Activated CD4-positive, alpha-beta T cell treated with anti-CD3 and anti-CD28 coated beads for 36 hours (primary cell): ENCODE measurements at places on chromosomes 12 and 14.

- DNase-seq, result no peak
Observed at GRCh38 chr12:85825746-85826145, 10.5 kb downstream of the RASSF9 start.

GRCh38 chr12:124314766-124315165 lies 19.9 kb downstream of the RFLNA start:
- no peak for DNase-seq

DNA sequence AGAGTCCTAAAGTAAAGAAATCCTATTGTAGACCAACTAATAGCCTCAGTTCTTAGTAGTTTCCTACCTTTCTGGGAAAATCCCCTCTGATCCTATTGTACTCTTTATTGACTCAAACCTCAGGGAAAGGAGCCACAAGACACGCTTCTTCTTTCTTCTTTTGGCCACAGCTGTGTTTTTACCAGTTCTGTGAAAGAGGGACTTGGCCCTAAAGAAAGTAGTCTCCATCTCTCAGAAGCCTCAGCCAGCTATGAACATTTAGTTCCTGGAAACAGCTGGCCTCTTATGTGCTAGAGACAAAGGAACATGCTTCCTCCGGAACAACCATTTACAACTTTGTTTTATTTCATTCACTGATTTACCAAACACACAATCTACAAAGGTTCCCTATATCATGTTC lies 66.1 kb upstream of the ARID2 start:
- no peak for DNase-seq

DNA sequence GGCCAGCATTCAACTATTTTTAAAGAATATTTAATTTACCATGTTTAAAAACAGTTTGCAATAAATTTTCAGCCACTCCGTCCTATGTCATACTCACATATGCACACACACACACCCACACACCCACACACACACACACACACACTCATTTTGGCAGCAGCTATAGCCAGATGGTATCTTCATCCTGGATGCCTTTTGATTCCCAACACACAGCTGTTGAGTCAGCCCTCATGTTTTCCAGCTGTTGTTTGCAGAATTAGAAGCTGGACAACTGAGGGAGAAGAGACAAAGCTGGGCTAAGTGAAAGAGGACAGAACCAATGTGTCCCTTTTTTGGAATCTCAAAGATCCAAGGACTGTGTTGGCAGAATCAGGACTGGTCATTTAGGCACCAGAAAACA lies 80.0 kb upstream of the EGLN3 start:
- DNase-seq, result no peak

DNA sequence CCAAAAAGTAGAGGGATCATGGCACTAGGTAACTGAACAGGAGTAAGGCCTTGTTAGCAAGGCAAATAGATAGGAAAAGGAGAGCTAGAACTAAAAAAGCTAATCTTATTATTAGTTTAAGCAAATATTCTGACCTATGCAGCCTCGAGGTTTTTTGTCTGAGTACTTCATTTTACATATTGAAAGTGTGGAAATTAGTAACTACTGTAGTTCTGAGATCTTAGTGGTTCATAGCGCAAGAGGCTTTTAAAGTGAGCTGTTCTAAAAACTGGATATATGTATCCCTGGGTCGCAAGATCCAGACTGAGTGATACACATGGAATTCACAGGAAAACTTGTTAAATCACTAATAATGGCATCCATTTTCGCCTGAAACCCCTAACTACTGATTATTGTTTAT lies 411.0 kb upstream of the SOX5 start:
- no peak for DNase-seq

DNA sequence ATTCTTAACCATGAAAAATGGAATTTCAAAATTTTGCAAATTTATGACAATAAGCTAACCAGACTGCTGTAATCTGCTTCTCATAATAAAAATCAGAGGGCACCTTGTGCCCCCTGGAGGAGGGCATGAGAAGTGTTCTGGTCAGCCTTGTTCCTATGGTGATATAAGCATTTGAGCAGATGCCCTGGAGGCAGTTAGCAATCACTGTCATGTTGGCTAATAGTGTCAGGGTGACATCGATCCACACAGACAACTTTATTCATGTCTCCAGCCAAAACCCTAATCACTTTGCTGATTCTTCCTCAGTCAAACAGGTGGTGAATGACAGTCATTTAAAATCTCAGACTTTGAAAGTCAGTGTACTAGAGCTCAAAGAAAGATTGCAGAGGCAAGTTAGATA lies 943.0 kb downstream of the GALC start:
- peak; percentile 24 for DNase-seq

DNA sequence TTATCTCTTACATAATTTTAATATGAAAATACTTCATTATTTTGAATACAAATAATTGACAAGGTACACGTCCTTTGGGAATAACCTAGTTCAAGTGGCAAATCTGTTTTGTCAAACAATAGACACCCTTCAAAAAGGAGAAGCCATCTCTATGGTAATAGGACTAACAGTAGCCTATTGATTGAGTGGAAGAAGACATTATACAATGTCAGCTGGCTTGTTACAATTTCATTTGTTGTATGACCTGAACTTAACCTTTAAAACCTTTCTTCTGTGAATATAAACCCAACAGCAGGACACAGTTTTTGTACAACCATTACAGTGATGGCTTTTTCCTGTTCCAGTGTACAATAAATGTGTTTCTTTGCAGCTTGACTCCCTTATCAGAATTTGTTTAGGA lies 8.1 kb downstream of the TMEM260 start:
- DNase-seq, result no peak

- no peak for DNase-seq
Observed at GRCh38 chr14:59303216-59303615, 114.7 kb downstream of the DAAM1 start.

DNA sequence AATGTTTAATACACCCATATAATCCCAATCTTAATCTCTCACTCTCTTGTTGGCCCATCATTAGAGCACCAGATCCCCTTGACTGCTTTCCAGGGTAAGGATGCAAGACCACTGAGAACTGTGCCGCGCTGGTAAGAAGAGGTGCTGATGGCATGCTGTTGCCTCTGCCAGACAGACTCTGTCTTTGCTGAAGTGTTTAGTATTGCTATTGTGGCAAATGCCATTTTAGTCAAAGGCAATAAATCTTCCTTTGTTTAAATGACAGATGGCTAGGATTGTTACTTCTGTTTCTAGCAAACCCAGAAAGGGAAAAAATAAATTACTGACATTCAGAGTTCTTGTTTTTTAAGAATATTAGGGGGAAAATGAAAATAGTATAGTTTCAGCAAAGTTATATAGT lies 152.3 kb downstream of the MON2 start:
- DNase-seq, result no peak

DNA sequence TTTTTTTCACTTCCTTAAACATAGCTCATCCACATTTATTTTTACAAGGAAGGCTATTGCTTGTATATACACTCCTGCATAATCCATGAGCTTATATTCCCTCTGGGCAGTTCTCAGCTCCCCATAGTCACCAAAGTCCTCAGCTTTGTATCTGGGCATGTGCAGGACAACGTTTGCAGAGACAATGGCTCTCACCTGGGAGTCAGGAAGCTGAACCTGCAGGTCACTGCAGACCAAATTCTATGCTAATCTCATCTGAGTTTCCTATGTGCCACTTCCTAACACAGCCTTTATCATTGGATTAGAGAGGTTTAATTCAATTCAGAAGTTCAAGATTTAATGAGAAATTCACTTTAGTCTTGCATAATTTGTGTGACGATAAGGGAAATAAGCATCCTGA lies 131.5 kb downstream of the KCNK10 start:
- DNase-seq, result no peak

- DNase-seq, result no peak
Observed at GRCh38 chr14:60346706-60347105, 97.7 kb downstream of the PPM1A start.

- no peak for DNase-seq
Observed at GRCh38 chr14:37253905-37254304, 56.2 kb downstream of the MIPOL1 start.

- DNase-seq, result peak; percentile 79
Observed at GRCh38 chr12:10749700-10750384, 26.7 kb upstream of the YBX3 start.

- DNase-seq, result no peak
Observed at GRCh38 chr12:45644541-45644940, 85.0 kb upstream of the ARID2 start.

GRCh38 chr12:8544295-8544694 lies 3.6 kb upstream of the CLEC4E start:
- peak; percentile 83 for DNase-seq

- DNase-seq, result no peak
Observed at GRCh38 chr12:77947330-77947729, 116.6 kb downstream of the NAV3 start.

- DNase-seq, result no peak
Observed at GRCh38 chr14:55238019-55238680, 33.1 kb upstream of the FBXO34 start.

- DNase-seq, result no peak
Observed at GRCh38 chr12:6208130-6208529, 7.9 kb downstream of the CD9 start.

DNA sequence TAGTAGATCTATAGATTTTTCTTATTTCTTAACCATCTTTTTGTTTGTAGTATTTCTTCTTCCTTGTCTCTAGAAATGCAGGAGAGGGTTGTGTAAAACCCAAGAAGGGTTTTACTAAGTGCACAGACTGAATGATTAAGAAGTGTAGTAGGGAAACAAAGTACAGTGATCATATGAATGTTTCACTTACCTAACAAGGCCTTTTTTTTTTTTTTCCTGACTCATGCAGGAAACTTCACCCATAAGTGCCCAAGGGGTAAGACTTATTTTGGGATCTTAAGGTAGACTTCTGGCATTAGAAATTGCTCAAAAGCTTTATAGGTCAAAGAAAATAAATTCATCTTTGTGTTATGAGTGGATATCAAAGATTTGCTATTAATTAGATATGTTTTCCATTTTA lies 10.2 kb downstream of the SCN8A start:
- DNase-seq, result no peak

- peak; percentile 39 for DNase-seq
Observed at GRCh38 chr14:23186913-23187654, 3.6 kb upstream of the SLC7A8 start.

GRCh38 chr14:58709949-58710348 lies 72.2 kb downstream of the DACT1 start:
- no peak for DNase-seq

- DNase-seq, result no peak
Observed at GRCh38 chr12:79063258-79063657, 198.7 kb downstream of the SYT1 start.

- DNase-seq, result no peak
Observed at GRCh38 chr12:115840159-115840558, 437.3 kb downstream of the MED13L start.

DNA sequence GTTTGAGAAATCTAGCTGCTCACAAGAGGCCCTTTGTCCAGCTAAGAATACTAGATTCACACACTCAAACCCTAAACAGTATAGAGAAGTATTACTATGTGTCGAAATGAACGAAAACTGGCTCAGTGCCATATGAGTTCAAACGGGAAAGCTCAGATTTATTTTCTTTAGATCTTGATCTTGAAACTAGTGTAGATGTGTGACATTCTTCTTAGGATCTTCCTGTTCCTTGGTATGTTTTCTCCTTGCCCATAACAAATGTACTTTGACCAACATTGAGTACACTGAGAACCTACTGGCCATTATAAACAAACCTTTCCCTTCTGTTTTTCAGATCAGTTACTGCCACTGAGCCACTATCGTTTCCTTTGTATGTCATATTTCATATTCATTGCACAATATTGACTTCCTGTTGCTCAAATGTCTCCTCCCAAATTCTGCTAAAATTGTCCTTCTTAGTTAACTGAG lies 21.3 kb downstream of the MYBPC1 start:
- no peak for DNase-seq

DNA sequence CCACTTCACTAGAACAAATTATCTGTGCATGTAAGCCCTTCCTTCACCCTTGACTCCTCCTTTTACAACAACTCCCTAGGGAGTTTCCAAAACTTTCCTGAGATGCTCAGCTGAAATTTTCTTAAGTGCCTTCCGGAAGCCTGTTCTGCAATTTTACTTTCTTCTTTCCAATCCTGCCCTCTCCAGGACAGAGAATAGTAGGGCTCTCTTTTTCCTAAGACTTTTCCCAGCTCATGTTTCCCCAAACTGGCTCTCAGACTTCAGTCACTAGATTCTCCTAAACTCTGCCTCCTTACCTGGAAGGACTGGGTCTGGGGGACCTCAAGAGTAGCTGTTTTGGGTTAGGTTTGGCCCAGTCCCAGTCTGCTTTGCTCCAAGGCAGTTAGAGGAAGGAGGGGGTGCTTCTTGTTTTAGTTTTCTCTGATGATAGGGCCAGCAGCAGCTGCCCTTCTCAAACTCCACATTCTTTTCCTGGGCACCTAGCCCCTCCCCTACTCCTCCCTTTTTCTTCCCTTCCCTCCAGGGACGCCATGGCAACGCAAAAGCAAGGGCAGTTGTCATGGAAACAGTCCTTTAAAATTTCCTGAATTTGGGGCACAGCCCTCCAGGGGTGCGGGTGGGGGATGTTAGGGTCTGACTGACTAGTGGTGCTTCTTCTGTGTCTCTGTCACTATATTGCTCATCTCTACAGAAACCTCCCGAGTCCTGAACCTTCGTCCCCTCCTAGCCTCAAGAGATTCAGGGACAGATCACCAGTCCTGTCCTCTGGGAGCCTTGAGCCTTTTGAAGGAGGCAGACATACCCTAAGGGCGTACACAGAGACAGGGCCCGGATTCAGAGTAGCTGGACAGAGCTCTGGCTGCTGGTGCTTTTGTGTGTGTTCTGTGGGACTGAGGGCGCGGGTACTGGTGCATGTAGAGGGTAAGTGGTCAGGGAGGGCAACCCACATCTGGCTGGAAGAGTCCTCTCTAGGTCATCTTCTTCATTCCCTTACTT lies 17.0 kb downstream of the PPP1R1A start:
- no peak for DNase-seq

GRCh38 chr12:123114304-123115083 lies 36.4 kb downstream of the PITPNM2 start:
- no peak for DNase-seq

DNA sequence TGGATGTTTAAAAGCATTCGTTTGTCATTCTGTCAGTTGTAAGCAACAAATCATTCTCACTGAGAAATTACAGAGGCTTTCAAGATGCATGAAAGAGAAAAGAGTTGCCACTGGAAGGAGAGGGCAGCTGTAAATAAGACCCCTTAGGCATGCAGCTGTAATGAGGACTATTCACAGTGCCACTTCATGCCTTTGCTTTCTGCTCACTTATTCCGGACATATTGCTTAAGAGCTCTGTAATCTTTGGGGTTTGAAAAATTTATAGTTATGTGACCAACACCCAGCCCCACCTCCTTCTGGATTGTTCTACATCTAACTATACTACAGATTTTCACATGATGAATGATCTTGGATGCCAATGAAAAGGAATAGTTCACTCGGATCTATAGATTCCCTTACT lies 194.8 kb upstream of the DCN start:
- DNase-seq, result no peak

- DNase-seq, result no peak
Observed at GRCh38 chr12:116060764-116061163, 216.7 kb downstream of the MED13L start.
